ENCODE measurements at places on chromosomes 5 and 9.

- DNase-seq, result peak; percentile 57
These were observed 33.7 kb downstream of the HAVCR1 start for GRCh38 chr5:157025093-157025698.

GRCh38 chr5:142326480-142326938 lies 1.7 kb upstream of the SPRY4 start:
- DNase-seq, result no peak

- DNase-seq, result no peak
These were observed 163.1 kb downstream of the AOPEP start for GRCh38 chr9:94889628-94890027.

DNA sequence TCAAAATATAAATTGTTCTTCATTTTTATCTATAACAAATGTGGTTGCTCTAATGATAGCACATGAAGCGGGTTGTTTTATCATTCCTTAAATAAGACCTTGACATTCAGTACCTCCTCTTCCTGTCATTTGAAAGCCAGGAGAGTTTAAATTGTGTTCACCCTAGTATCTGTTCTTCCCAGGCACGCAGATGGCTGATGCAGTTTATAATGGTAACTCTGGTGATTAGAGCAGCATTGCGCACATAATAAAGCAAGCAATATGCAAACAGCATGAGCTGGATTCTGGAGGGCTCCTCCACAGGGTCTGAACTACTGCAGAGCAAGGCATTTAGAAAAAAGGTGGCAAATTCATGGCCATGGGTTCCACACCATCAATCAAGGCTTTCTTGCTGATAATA lies 307.8 kb downstream of the ENC1 start:
- DNase-seq, result no peak

DNA sequence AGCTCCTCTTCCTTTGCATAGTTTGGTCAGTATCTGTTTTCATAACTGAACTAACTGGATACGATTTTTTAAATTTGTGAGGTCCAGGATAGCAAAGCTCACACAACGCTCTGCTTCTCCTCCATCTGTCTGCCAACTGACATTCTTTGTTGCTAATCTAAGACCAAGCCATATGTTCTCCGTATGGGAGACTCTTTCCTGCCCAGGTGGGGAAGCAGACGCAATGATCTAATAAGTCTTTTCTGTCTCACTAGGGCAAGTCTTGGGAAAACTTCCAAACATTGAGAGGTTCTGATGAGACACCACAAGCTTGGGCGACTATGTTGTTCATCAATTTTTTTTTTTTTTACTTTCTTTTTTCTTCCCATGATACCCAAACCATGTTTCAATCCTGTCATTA lies 558.5 kb downstream of the EFNA5 start:
- DNase-seq, result no peak

DNA sequence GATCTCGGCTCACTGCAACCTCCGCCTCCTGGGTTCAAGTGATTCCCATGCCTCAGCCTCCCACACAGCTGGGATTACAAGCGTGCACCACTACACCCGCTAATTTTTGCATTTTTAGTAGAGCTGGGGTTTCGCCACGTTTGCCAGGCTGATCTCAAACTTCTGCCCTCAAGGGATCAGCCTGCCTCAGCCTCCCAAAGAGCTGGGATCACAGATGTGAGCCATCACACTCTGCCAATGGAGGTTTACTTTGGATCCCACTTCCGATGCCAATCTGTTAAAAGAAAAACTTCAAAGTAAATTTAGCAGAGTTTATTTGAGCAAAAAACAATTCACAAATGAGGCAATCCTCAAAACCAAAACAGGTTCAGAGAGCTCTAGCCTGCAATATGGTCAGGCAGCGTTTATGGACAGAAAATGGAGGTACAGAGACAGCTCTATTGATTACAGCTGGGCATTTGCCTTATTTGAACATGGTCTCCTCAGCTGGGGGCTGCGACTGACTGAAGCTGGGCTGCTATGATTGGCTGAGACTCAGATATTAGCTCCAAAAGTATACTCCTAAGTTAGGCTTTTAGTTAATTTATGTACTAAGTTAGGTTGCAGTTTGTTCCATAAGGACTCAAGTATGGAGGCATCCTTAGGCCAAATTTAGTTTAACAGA lies 18.6 kb upstream of the UBTD2 start:
- no peak for DNase-seq

GRCh38 chr5:87339986-87340385 lies 72.3 kb downstream of the RASA1 start:
- no peak for DNase-seq

DNA sequence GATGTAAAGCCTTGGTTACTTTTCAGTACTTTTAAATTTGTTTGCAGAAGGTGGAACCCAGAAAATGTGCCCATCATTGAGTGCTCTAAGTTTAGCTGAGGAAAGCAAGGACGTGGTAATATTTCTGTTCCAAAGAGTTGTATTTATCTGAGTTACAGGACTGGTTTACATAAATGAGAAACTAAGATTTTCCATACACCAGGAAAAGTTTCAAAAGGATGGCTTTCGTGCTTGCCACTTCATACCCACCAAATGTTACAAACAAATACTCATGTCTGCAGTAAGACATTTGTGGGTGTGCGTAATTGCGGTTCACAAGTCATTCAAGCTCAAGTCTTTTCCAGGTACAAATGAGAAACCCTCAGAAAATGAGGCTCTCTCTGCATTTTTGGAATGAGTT lies 68.1 kb downstream of the CWC27 start:
- no peak for DNase-seq

GRCh38 chr9:38226491-38226951 lies 157.5 kb upstream of the SHB start:
- DNase-seq, result no peak

DNA sequence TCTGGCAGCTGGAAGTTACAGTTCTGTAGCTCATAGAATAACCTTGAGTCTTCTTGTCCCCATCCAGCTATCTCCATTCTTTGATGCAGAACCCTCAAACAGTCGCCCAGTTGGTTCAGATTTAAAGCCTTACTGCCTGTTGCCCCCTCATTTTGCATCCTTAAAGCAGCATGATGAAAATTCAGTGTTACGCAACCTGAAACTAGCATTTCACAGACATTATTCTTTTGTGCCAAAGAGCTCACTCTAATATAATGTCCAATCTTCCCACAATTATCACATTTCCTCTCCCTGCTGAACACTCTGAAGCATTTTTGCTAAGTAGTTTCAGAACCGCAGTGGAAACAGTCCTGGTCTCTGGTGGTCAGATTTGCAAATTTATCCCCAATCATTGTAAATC lies 318.0 kb downstream of the PSAT1 start:
- DNase-seq, result no peak

DNA sequence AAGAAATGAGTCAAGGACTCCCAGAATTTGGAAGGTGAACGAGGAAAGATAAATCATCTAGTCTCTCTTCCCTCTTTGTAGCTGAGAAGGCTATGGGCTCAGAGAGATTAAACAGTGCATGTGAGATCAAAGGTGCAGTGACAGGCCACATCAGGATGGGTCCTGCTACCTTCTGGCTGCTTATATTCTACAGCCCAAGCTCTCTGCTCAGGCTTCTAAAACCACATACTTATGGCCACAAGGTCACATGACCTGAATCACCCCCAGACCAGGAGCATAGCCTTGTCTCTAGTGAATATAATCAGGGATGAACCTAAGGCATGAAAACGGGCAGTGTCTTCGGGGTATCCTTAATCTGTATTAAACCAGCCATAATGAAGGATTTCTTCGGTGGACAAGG lies 158.9 kb downstream of the SEMA5A start:
- no peak for DNase-seq

DNA sequence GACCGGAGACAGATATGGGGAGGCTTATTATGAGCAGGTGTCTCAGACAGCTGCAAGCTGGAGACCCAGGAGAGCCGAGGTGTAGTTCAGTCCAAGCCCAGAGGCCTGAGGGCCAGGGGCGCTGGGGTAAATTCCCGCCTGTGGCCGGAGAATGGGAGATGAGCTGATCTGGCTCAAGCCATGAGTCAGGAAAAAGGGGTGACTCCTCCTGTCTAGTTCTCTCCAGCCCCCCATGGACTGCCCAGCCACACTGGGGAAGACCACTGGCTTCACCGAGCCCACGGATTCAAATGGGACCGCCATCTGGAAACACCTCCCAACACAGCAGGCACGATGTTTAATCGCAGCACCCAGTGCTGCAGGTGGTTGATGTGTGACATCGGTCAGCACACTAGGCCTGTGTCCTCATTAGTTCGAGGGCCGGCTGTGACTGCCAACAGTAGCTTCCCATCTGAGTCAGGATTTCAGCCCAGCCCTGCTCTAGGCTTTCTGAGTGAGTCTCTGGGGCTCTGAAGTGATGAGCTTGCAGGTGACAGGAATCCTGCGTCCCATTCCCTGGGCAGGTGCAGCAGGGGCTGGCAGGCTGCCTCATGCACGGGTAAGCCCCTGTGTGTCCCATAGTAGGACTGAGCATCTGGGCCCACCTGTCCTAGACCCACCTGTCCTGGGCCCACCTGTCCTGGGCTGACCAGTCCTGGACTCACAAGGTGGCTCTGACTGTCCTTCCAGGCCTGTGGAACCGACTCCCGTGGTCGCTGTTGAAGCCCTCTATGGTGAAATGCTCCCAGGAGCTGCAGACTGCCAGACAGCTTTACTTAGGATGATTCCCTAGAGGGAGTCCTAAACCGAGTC lies 49.7 kb downstream of the AHRR start:
- no peak for DNase-seq

- no peak for DNase-seq
These were observed 18.6 kb upstream of the ZNF366 start for GRCh38 chr5:72525816-72526215.

GRCh38 chr5:25387953-25388352 lies 743.2 kb upstream of the CDH10 start:
- no peak for DNase-seq

DNA sequence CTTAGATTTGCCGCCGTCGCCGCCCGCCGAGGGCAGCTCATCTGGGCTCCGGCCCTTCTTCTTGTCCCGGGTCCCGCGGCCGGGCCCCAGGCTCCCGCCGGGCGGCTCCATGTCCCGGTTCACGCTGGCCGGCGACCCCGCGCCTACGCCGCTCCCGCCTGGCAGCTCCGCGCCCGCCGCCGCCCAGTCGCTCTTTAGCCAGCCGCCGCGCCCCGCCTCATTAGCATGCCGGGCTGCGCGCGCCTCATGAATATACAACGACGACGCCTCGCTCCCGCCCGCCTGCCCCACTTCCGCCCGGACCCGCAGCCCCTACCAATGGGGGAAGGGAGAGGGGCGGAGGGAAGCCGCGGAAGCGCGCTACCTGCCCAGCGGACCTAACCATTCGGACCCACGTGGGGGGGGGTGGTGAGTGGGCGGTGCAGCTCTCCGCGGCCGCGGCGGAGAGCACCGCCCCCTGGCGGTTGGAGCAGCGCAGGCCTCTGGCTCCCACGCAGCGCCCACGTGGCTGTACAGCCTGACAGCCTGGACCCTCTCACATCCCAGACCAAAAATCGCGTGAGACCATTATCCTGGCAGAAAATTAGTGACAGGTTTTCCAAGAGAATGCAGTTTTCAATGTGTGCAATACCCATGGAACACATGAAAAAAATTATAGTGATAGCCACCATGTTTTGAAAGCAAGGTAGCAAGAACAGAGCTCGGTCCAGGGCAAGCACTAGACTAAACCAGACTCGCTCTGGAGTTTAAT lies at the start of gene DIAPH1:
TSS of gene DIAPH1 (minus strand) at position 197 of the 751 bp plus-strand sequence. CDS start at position 111, 86 bp downstream.
- peak; percentile 99 for DNase-seq

GRCh38 chr9:93336720-93337119 lies 114.8 kb upstream of the FAM120A start:
- no peak for DNase-seq

DNA sequence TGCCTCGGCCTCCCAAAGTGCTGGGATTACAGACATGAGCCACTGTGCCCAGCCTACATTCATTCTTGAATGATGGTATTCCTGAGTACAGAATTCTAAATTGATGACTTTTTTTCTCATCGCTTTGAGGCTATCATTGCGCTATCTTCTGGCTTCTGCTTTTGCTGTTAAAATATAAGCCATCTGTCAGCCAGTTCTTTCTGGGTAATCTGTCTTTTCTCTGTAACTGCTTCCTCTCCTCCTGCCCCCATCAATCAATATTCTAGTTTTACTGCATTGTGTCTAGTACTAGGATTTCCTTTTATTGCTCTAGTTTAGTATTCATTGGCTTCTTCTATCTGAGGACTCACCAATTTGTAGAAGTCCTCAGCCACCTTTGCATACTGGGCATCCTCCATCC lies 89.0 kb downstream of the PLPP1 start:
- DNase-seq, result no peak

GRCh38 chr5:157067005-157067404 lies 8.1 kb upstream of the HAVCR1 start:
- DNase-seq, result no peak

DNA sequence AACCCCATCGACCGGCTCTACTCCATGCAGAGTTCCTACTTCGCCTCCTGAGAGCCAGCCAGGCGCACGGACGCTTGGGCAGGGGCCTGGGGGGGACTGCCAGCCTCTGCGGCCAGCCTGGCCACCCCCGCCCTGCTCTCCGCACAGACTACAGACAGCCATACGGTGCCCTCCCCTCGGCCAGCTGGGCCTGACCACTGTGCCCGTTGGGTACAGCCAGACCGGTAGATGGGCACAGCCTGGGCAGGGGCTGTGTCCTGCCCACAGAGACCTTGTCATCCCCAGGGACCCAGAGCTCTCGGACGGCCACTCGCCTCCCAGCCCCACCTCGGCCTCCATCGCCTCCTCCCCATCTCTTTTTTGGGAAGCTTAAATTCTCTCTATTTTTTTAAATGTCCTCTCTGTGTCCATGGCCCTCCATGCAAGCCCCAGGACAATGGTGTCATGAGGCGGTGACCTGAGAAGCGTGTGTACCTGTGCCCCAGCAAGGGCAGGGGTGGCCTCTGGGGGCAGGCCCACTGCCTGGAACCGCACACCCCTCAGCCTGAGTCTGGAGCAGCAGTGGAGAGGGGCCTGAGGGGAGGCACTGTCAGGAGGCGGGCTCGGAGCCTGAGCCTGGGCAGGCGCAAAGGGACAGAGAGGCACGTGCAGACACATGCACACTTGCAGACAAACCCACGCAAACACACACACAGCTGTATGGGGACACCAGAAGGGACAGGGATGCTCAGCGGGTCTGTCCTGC lies 82.8 kb downstream of the LMX1B start:
- no peak for DNase-seq

GRCh38 chr9:127561491-127562278 lies 50.4 kb upstream of the STXBP1 start:
- DNase-seq, result no peak

DNA sequence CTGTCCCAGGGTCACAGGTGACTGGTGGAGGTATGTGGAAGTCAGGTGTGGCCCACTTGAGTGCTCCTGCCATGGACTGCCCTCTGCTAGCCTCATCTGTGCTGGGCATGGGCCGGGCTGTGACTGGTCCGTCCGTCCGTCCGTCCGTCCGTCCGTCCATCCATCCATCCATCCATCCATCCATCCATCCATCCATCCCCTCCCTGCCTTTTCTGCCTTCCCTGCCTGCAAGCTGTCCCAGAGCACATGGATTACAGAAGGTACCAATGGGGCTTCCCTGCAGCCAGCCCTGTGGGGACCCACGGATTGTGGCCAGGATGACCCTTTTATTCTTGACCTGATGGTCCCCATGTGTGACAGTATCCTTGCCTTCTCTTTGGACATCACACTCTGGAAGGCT lies 92.5 kb downstream of the MACROH2A1 start:
- DNase-seq, result no peak

DNA sequence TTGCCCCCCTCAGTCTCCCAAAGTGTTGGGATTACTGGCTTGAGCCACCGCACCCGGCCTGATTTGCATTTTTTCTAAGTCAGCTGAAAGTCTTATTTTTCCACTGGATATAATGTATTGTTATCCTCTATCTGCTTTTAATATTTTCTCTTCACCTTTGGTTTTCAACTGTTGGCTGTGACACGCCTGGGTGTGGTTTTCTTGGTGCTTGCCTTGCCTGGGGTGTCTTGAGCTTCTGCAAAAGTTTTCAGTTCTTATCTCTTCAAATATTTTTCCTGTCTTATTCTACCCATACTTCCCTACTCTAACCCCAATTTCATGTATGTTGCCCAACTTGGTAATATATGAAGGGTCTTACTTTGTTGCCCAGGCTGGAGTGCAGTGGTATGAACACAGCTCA lies 4.3 kb upstream of the MXD3 start:
- DNase-seq, result no peak
